Activated T-helper 17 cell treated with anti-CD3 and anti-CD28 coated beads, Interleukin-2, amount 50 U/mL, for 72 hours (primary cell): ENCODE measurements at places on chromosomes 1 and 21. TPM values are rescaled to one million over a fixed set of nuclear protein-coding genes. Genes with fewer than 3 reads are reported as not detected.

TYW3 gene
- total RNA-seq: 27.9 TPM

RNF186 gene
- total RNA-seq: not detected

DIP2A gene
- 43.6 TPM for total RNA-seq

KRTAP7-1 gene
- total RNA-seq: not detected
